ENCODE measurements at places on chromosomes 6 and 20.

DNA sequence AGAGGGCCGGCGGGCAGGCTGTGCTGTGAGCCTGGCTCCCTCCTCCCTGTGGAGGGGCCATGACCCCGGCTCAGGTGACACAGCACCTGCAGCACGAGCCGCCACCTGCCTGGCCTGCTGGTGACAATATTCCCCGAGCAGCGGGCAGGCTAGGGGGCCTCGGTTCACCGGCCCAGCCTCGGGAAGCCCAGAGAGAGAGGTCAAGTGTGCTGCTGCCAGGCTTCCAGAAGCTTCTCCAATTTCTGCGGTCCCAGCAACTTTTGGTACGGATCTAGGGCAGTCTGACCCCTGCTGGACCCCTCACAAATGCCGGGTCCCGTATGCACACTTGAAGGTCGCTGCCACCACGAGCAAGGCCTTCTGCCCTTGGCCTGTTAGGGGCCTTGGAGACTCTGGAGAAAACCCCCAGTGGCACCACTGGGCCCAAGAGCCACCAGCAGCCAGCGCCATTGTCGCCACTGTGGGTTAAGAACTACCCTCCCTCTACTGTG, 38.6 kb upstream of the NOL4L start:
- no peak overlapping the region for H3K4me3 ChIP-seq
- H3K27ac ChIP-seq, result no peak overlapping the region
- H3K36me3 ChIP-seq, result no peaks in the 10 kb centered on the region
- peaks cover 28% of the 10 kb centered on the region for H3K4me1 ChIP-seq
- H3K27me3 ChIP-seq, result peaks cover 13% of the 10 kb centered on the region
- no peak for DNase-seq

DNA sequence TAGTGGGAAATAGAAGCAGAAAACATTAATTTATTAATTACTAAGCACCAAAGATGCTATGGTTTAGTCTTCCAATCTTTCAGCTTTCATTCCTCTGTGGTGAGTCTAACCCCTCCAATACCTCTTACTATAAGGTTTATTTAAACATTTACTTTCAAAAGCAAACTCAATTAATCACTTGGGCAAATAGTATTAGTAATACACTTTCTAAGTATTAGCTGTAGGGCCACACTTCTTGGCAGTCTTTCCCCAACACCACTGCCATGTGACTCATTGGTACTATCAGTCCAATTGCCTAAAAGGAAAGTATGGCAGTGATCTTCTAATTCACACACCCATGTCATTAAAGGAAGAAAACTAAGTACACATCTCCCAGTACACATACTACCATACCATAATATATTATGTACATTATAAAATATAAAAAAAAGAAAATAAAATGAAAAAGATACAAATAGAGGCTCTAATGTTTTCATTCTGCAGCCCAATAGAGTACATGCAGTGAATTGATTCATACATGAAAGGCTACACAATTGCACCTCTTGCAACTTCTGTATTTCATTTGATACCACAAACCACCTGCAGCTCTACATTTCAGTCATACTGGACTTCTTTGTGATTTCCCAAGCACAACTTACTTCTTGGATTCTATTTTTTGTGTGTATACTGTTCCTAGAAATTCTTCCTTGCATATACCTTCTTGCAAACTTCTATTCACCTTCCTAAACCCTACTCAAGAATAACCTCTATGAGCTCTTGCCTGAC, 218.6 kb downstream of the PKHD1 start:
- H3K4me1 ChIP-seq, result no peaks in the 10 kb centered on the region
- H3K36me3 ChIP-seq, result no peaks in the 10 kb centered on the region
- H3K4me3 ChIP-seq, result no peak overlapping the region
- no peak for DNase-seq
- no peaks in the 10 kb centered on the region for H3K27me3 ChIP-seq

- peaks cover 4% of the 10 kb centered on the region for H3K36me3 ChIP-seq
- H3K4me3 ChIP-seq, result no peak overlapping the region
- H3K4me1 ChIP-seq, result peaks cover 15% of the 10 kb centered on the region
- H3K27me3 ChIP-seq, result no peaks in the 10 kb centered on the region
- DNase-seq, result no peak
These were observed 69.4 kb downstream of the NRN1 start for GRCh38 chr6:5937169-5937909.

- no peaks in the 10 kb centered on the region for H3K4me1 ChIP-seq
- H3K4me3 ChIP-seq, result no peak overlapping the region
- no peaks in the 10 kb centered on the region for H3K27me3 ChIP-seq
These were observed 297.2 kb upstream of the JARID2 start for GRCh38 chr6:14948586-14949245.
